ENCODE measurements at places on chromosomes 12 and 14.

GRCh38 chr14:23941230-23941629, 12.3 kb upstream of the DHRS4 start:
- DNase-seq: no peak

- DNase-seq: peak; percentile 12
Measured at GRCh38 chr12:76085520-76085868, 1.0 kb upstream of the NAP1L1 start.

GRCh38 chr12:80186727-80187217, 87.4 kb downstream of the OTOGL start:
- peak; percentile 67 for DNase-seq

- DNase-seq: peak; percentile 82
Measured at GRCh38 chr14:72420749-72421474, 473.0 kb downstream of the DPF3 start.

DNA sequence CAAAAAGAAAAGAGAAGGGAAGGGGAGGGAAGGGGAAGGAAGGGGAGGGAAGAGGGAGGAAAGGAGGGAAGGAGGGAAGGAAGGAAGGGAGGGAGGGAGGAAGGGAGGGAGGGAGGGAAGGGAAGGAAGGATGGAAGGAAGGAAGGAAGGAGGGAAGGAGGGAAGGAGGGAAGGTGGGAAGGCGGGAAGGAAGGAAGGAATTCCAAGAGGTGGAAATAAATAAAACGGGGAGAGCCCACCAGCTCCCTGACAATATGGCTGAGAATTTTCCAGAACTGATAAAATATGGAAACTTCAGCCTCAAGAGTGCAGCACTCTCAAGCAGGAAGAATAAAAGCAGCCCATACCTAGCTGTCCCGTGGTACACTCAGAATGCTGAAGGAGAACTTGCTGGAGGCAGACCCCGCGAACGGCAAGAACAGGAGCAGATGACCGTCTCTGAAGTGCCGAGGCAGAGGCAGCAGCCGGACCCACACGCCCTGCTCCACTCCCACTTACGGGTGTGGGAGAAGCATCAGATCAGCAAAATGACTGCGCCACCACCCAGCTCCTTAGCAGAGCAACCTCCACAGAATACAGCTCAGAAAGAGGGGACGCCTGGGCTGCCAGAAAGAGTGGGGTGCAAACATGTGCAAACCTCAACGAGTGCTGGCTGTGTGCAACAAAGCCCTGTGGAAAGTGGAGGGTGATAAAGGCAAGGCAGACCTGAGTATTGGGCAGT, 34.1 kb upstream of the INF2 start:
- no peak for DNase-seq
